ENCODE measurements at places on chromosomes 2 and 18.

DNA sequence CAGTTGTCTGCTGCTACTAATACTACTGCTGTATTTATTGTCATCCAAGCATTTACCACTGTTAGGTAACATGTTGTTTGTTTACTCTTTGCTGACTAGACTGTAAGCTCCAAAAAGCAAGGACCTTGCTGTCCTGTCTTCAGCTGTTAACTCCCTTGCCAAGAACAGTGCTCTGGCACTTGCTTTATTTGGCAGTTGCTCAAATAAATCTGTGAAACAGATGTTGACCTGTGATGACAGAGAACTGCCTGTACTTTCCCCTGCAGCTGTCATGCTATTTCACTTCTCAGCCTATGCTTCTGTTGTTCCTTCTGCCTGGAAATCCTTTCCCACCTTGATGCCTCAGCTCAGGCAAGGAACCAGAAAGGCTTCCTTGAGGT is 181.2 kb downstream of the ATAD2B start:
- DNase-seq = peak; percentile 36

DNA sequence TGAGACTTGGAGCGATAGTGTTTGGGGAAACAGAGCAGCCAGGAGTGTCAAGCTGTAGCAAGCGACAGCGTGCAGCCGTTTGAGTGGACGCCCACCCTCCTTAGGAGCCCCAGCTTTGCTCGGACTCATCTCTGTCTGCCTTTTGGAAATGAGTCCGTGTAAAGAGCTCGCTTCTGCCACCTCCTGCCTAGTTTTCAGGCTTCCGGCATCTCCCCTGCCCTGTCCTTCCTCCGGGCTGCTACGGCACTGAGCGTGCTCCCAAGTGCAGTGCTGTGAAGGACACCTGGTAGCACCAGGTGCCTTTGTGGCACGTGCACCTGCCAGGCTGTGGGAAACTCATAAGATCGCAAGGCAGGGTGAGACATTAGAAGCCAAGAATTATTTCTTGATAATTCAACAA is 117.1 kb downstream of the RNF144A start:
- DNase-seq = peak; percentile 21

- DNase-seq = no peak
These were observed 168.0 kb downstream of the LPIN1 start for GRCh38 chr2:11914455-11914854.

DNA sequence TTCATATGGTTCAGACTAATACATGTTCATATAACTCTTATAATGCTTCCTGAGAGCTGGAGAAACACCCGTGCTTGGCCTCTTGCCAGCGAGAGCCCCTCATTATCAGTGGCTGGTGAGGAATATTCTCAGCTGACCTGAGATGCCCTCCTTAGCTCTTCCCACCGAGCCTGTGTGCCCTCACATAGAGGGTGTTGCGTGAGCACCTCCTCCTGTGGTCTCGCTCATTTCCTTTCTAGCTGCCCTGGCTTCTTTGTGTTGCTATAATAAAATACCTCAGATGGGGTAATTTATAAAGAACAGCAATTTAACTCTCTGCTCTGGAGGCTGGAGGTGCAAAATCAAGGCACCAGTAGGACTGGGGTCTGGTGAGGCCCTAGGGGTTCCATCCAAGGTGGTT is 80.5 kb upstream of the ALKAL2 start:
- no peak for DNase-seq

- no peak for DNase-seq
These were observed 208.4 kb downstream of the TNS1 start for GRCh38 chr2:217794133-217794986.

- DNase-seq = no peak
These were observed 25.6 kb downstream of the TRPM8 start for GRCh38 chr2:233942731-233943130.

DNA sequence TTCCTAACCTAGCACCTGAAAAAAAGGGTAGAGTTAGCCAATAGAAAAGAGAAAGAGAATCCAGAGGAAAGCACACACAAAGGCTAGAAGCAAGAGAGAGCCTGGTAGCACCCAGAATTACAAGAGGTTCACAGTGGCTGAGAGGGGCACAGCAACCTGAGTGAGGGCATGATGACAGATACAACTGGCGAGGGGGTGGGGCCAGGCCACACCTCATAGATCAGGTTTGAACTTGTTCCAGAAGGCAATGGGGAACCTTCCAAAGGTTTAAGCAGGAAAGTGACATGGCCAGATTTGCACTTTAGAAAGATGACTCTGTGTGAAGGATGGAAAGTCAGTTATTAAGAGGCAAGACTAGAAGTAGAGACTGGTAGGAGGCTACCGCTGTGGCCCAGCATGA is 148.0 kb downstream of the TTC32 start:
- no peak for DNase-seq

DNA sequence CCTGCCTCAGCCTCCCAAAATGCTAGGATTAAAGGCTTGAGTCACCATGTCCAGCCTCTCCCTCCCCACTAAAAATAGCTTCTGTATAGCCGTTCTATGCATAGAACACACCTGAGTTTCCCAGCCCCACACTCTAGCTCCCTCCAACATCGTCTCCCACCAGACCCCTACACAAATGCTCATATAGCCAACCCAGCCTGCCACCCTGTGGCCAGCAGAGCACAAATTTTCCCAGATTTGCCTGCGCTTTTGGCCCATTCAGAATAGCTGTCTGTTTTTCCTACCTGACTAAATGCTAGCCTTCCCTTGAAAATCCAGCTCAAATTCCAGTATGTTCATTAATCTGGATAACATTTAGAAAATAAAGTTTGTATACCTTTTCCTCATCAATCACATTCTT is 22.8 kb downstream of the TRABD2A start:
- no peak for DNase-seq

All from fibroblast of skin of right quadriceps (primary cell).